ENCODE measurements at places on chromosomes 6 and 20.

DNA sequence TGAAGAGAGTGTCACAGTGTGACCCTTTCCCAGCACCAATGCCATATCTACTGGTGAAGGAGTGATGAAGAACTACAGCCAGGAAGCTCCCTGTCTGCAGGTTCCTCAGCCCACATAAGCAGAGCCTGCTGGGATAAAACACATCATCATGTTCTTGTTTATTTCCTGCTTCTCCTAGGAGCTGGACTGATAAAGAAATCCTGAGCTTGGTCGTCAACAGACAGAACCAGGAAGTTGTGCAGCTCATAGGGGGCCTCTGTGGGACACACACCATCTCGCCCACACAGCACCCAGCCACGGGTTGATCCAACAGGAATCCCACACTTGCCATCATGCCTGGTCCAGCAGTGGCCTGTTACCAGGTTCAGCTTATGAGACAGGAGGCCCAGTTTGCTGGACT lies 2.8 kb upstream of the CSTL1 start:
- no peak for DNase-seq

- no peak for DNase-seq
These were observed 29.7 kb downstream of the DOP1A start for GRCh38 chr6:83097204-83097603.

DNA sequence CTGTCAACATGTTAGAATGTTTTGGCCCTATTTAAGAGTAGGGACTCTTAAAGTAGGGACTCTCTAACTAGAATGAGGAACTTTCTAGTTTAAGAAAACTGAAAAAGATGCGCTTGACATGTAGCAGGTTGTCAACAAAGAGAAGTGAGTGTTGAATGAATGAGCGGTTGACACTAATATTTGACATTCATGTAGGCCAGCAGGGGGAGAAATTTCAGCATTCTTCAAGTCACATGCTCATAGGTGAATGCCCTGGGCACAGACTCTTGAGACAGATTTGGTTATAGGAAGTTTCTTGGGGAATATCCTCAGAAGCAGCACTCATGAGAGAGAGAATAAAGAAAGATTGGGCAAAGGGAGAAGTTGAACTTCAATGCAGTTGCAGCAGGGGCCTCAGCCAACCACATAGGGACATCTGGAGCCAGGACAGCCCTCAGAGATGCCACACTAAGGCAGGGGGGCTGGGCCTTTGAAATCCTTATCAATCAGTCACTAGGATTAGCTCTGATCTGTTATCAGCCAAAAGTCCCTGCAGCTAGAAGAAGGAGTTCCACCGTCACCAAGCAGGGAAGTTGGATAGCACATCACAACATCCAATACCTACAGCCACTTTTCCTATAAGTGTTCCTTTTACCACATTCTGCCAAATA lies 145.1 kb upstream of the FKBP1C start:
- no peak for DNase-seq

DNA sequence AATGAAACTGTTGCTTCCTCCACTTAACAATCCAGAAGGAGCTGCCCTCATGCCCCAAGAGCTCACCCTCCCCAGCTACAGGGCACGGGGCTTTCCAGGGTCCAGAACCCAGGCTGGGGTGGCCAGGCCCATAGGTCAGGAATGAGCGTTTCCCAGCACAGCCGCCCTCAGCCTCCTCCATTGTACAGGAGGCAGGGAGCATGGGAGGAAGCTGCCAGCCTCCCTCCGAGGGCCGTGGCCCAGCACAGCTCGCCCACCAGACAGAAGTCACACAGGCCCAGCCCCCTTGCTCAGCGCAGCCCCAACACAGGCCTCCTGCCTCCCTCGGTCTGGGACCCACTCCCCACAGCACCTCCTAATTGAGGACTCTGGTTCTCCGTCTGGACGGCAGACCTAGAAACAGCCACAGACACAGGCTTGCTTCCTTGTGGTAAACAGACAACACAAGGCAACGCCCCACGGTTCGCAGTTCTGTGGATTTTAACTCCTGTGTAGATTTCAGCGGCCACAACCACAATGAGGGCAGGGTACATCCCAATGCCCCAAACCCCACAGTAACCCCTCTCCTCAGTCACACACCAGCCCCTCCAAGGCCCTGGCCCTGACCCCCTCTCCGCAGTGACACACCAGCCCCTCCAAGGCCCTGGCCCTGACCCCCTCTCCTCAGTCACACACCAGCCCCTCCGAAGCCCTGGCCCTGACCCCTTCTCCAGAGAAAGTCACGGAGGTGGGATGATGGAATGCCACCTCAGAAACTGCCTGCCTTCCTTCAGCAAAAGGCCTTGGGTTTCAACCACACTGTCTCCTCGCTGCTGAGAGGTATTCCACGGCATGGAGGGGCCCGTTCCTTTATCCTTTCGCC lies 173.5 kb downstream of the DLL1 start:
- no peak for DNase-seq

GRCh38 chr6:105274678-105275077 lies 94.9 kb upstream of the POPDC3 start:
- DNase-seq, result no peak
